ENCODE measurements at places on chromosomes 5 and 9.

GRCh38 chr5:178442405-178443257 is 147.6 kb downstream of the COL23A1 start:
- no peak for DNase-seq

- DNase-seq: no peak
Measured at GRCh38 chr5:149288436-149288835, 16.8 kb downstream of the AFAP1L1 start.

DNA sequence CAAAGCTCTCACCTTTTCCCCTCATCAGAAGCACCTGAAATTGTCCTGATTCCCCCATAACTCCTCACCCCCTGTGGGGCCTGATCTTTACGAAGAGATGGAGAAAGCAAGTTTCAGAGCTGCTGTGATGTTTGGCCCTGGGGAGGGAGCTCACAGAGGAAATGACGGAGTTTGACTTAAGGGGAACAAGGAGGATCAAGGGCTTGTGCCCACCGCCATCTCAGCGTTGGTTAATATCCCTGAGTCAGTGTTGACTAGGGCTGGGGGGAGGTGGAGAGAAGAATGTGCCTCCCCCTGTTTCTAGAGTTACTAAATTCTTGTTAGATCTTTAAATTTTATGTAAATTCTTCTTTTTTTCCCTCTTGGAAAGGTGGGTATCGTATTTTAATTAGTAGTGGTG is 27.8 kb downstream of the FGF18 start:
- no peak for DNase-seq

DNA sequence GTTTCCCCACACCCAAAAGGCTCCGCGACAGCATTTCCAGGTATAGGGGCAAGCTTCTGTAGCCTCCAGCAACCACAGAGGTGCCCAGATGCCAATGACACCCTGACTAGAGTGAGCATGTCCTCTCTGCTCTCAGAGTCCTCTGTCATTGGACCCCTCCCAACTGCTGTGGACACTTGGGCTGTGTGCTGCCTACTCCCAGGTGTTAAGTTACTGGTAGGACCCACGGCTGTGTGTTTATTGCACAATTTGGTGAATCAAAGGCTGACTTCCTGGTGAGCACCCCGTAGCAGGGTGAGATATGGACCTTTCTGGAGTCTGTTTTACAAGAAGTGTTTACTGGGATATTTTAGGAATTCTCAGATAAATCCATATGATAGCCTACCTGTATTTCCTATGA is 36.0 kb downstream of the SH3GL2 start:
- no peak for DNase-seq

GRCh38 chr5:9104571-9105339 is 441.1 kb downstream of the SEMA5A start:
- no peak for DNase-seq

- no peak for DNase-seq
Measured at GRCh38 chr9:31608881-31609280, 775.6 kb upstream of the ACO1 start.

DNA sequence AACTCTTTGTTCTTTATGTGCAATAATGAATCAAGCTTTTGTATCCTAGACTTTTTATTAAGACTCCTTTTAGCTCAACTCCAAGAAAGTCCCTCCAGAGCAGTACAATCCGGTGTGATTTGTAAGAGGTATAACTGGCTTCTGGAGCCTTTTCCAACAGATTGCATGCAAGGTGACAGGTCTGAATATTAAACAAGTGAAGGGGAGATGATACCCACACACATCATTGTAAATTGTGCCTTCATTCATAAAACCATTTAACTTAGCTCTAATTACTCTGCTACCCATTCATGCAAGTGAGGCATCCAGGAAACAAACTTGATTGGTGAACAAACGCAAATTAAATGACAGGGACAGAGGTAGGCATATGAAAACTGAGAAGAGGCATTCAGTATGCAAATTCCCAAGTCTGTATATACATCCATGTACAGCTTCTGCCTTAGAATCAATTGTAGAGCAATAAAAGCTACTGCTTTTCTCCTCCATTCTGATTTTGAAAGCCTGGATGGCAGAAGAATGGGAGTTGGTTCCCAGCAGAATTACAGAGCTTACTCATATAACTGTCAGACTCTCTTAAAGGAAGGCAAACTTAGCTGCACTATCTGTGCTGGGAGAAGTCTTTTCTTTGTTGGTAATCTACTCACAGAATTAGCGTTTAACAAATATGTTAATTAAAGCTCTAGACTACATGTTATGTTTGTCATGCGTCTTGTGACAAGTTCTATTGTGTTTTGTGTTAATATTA is 261.0 kb upstream of the CDH6 start:
- DNase-seq: no peak

DNA sequence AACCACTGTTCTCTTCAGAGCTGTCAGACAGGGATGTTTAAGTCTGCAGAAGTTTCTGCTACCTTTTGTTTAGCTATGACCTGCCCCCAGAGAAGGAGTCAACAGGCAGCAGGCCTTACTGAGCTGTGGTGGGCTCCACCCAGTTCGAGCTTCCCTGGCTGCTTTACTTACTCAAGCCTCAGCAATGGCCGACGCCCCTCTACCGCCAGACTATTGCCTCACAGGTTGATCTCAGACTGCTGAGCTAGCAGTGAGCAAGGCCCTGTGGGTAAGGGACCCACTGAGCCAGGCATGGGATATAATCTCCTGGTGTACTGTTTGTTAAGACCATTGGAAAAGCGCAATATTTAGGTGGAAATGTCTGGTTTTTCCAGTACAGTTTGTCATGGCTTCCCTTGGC is 229.6 kb downstream of the TMEM167A start:
- DNase-seq: no peak

DNA sequence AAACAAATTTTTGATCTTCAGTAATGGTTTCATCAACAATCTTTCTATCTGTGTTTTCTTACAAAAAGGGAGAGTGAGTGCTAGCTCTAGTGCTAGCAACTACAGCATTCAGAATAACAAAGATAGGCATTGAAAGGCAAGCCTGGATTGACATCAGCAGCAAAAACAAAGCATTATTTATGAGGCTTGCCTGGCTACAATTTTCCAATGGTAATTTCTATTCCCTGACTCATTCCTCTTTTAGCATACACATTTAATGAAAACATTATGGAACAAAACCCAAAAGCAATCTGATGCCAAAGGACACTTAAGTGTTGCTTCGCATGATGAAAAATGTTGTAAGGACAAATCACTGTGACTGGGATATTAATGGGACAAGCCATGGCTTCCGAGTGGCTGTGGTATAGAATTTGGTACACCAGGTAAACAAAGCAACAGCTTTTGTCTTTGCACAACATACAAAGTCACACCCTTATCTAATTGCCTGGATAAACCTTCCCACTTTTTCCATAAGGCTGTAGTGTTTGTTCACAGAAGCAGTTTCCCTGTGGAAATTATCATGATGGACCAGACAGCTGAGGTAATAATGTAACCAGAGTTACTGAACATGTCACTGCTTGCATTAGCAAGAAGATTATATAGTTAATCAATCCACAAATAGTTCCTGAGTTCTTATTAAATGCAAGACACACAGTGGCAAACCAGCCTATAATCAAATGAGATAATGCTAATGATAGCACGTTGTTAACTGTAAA is 179.8 kb upstream of the EDIL3 start:
- peak; percentile 6 for DNase-seq

DNA sequence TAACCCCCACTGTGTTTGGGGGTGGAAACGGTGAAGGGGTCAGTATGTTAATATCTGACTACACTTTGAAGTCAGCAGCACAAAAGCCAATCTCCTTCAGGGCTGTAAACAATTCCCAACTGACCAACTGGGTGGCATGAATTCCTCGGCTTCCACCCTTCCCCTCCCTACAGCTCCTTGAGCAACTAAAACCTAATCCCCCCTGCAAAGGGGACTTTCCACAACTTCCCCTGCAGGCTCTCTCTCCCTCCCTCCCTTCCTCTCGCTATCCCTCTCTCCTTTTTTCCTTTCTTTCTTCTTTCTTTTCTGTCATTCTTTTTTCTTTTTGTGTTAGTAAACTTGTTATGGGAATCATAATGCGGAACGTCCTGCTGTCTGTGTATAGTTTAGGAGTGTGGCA is 65.1 kb upstream of the PTCH1 start:
- no peak for DNase-seq

- DNase-seq: no peak
Measured at GRCh38 chr9:2019723-2020122, 4.6 kb downstream of the SMARCA2 start.

GRCh38 chr5:67693956-67694809 is 497.6 kb upstream of the CD180 start:
- no peak for DNase-seq

GRCh38 chr5:72815580-72816283 is 729 bp upstream of the TNPO1 start:
- DNase-seq: peak; percentile 32

DNA sequence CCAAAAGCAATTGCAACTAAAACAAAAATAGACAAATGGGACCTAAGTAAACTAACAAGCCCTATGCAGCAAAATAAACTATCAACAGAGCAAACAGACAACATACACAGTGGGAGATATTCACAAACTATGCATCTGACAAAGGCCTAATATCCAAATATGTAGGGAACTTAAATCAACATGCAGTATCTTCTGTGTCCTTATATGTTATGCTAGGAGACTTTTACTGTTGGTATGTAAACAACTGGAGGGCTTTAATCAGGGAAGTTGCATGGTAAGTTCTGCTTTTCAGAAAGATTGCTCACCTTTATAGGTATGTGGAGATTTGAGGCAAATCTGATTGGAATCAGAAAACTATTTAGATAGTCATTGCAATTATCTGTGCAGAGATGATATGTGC is 461.2 kb upstream of the RIOK2 start:
- DNase-seq: no peak

DNA sequence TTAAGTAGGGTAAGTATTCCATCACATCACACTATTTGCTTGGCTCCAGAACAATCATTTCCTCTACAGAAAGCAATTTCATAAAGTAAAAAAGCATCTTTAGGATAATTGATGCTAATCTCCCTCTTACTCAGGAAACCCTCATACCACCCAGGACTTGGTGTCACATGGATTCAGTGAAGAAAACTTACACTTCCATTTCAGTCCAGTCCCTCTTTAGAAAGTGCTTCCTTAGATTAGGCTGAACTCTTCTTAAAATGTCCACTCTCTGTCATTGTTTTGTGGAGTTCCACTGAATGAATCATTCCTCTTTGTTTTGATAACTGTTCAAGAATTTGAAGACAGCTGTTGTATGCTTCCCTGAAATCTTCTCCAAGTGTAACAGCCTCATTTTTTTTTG is 144.0 kb upstream of the ZNF462 start:
- peak; percentile 20 for DNase-seq

DNA sequence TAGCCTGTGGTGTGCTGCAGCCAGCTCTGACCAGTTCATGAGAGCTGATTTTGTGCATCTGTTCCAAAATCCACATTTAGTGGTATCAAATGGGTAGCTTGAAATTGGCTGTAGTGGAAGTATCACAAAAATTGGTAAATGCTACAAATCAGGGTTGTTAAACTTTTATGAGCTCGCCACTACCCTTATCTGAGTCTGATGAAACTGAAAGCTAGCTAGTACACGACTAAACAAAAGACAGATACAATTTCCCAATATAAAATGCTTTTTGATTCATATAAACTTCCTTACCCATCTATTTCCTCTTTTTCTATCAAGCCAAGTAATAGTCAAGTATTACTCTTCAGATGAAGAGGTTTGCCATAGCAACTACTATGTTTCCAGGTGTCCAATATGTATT is 392.0 kb downstream of the TMEM161B start:
- DNase-seq: no peak

DNA sequence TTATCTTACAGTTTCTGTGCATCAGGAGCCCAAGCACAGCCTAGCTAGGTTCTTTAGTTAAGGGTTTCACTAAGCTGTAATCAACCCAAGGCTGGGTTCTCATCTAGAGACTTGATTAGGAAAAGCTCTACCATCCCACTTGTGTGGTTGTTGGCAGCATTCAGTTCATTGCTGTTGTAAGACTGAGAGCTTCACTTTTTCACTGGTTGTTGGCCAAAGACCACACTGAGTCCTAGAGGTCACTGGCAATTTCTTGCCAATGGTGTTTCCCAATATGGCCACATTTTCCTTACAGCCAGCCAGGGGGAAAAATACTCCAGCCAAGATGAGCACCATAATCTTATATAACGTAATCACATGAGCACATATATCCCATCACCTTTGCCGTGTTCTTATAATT is 74.3 kb downstream of the SMIM15 start:
- DNase-seq: no peak

DNA sequence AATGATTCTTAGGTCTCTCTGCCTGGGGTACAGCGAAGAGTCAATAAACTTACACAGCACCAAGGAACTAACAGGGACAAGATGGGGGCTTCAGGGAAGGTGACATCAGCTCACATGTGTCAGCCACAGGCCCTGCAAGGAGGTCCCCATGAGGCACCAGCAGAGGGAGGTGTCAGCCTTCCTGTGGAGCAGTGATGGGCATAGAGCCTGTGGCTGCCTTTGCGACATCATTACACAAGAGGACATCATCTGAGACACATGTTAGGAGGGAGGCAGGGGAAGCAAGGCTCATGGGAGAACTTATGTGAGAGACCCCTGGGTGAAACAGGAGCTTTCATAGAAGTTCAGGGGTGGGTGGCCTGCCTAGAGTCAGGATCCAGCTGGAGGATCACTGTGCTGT is 389.6 kb downstream of the SEMA5A start:
- DNase-seq: peak; percentile 44

GRCh38 chr5:76775921-76776320 is 42.9 kb upstream of the F2RL1 start:
- no peak for DNase-seq

DNA sequence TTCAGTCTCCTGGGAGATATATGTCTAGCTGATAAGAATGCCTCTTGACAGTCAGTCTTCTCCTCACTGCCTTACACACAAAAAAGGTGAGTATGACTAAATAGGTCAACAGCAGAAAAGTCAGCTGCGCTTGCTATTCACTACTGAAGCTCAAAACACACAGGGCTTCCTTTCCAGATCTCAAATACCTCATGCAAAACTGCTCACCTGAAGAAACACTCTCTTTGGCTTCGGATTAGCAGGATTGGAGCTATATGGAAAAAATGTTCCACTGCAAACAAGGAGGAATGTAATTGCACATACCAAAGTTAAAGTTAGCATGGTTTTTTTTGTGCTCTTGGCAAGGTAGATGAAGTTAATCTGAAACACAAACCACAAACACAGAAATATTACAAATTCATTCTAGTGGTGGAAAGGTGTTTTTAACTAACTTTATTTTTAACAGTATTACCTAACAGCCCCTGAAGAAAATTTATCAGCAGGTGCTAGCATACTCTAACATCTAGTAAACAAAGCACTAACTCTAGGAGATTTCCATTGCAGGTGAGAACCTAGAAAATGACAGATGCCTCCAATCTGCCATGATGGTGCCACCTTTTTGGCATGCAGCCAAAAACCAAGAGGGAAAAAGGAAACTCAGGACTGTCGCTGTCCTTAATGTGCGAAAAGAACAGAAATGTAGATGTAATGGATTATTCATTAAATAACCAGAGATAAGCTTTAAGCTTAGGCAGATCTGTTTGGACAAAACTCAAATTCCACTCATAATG is 31.8 kb downstream of the ERMP1 start:
- DNase-seq: no peak

GRCh38 chr5:112686675-112687074 is 51.0 kb upstream of the APC start:
- DNase-seq: no peak

- no peak for DNase-seq
Measured at GRCh38 chr5:989961-990530, 18.6 kb upstream of the NKD2 start.

GRCh38 chr5:121640298-121640697 is 211.4 kb upstream of the FTMT start:
- no peak for DNase-seq
